Smooth muscle cell of the coronary artery (primary cell): ENCODE measurements at places on chromosomes 5 and 9. TPM values are rescaled to one million over a fixed set of nuclear protein-coding genes. Genes with fewer than 3 reads are reported as not detected.

Gene TMEM252
- total RNA-seq = not detected in 2 replicates

Gene HMMR
- total RNA-seq = 0.23 and 8.3 TPM in 2 replicates

Gene PCDHGB7
- 6.7 and 7.3 TPM in 2 replicates for total RNA-seq

Gene FGF1
- total RNA-seq = 1.8 and 3.8 TPM in 2 replicates

Gene PDCD1LG2
- 4.3 and 6.6 TPM in 2 replicates for total RNA-seq

Gene FAM193B
- 18.0 and 21.5 TPM in 2 replicates for total RNA-seq

Gene SEMA5A
- total RNA-seq = 13.6 and 69.7 TPM in 2 replicates

Gene GABRP
- not detected in 2 replicates for total RNA-seq

Gene CCNB1
- 10.5 and 38.6 TPM in 2 replicates for total RNA-seq

Gene CCDC171
- total RNA-seq = 1.7 and 3.6 TPM in 2 replicates

Gene TRIM36
- total RNA-seq = 0.12 and 0.15 TPM in 2 replicates

Gene SLC4A9
- not detected in 2 replicates for total RNA-seq

Gene RPP25L
- 11.1 and 20.6 TPM in 2 replicates for total RNA-seq
